GM19239 (cell line): ENCODE measurements at places on chromosomes 16 and 17.

DNA sequence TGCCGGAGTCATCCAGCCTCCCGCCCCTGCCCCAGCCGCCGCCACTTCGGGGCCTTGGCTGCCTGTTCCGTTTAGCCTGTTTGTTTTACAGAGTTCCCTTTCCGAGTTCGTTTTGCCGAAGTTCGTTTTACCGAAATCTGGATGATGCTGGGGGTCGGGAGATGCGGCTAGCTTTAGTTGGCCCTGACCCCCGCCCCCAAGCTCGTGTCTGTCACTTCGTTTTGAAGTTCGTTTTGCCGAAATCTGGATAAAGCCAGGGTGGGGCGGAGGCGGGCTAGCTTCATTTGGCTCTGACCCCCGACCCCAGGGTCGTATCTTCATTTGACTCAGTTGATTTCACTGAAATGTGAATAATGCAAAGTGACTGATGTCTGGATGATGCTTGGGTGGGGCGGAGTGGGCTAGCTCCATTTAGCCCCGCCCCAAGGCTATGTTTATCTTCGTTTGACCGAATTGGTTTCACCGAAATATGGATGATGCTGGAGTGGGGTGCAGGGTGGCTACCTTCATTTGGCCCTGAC is 591 bp downstream of the PSMD7 start:
- DNase-seq = no peak

DNA sequence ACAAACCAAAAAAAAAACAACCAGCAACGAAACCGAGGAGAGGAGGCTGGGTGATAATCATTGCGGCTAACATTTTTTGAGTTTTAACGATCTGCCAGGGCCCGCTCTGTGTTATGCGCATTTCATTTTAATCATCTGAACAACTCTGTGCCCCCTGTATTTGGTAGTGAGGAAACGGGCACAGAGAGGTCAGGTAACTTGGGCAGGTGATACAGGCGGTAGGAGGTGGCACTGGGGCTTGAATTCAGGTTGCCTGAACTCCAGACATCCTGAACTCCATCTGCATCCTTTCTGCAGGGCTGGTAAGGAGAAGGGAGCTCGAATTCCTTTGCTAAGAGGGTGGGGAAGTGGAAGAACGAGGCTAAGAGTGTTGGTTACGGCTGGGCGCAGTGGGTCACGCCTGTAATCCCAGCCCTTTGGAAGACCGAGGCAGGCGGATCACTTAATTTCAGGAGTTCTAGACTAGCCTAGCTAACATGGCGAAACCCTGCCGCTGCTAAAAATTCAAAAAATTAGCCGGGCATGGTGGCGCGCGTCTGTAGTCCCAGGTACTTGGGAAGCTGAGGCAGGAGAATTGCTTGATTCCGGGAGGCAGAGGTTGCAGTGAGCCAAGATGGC is 1.1 kb downstream of the CLUAP1 start:
- DNase-seq = no peak

DNA sequence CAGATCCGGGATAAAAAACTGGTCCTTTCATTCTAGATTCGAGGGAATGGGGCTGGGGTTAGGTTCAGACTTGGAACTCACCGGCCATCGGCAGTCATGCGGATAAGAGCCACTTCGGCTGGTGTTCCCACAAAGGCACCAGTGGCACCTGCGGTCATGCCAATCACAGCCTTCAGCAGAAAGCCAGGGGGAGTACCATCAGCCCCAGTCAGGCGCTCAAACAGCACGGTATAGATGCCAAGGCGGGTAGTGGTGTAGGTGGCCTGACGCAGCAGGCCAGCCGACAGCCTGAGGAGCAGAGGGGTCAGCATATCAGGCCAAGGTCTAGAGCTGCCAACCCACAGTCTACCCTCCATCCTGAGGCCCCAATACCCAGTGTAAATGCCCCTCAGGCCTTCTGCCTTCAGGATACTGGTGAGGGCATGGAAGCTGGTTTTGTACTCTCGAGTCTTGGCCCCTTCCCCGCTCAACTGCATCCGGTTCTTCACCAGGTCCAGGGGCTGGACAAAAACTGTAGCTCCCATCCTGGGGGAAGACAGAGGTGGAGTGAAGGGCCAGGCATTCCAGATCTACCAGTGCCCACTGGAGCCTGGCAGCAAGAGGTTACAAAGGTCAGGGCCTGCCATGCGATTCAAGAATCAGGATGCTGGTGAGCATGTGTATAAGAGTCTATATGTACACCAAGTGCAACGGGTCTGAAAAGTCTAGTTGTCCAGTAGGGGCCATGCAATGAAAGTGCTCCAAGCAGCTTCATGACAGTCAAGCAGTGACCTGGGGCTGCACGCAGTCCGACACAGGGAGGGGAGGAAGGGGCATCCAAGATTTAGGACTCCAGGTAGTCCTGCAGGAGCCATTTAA is 929 bp downstream of the SLC25A11 start:
- no peak for DNase-seq

GRCh38 chr17:1994707-1995106 is 30.4 kb downstream of the RTN4RL1 start:
- no peak for DNase-seq

DNA sequence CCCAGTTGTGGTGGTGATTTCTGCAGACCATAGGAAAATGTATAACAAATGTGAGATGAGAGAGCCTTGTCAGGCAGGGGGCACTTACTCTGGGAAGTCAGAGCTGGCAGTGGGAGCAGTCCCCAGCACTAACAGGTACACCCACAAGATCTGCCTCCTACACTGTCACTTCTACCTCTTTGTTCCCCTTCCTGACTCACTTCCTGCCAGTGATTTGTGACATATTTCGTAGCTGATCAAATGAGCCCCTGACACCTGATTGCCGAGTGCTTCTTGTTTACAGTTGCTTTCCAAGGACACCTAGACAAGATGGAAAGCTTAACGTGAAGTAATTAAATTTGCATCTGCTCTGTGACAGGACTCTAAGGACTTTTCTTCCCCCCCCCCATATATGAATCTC is 40.5 kb downstream of the FTO start:
- DNase-seq = no peak

DNA sequence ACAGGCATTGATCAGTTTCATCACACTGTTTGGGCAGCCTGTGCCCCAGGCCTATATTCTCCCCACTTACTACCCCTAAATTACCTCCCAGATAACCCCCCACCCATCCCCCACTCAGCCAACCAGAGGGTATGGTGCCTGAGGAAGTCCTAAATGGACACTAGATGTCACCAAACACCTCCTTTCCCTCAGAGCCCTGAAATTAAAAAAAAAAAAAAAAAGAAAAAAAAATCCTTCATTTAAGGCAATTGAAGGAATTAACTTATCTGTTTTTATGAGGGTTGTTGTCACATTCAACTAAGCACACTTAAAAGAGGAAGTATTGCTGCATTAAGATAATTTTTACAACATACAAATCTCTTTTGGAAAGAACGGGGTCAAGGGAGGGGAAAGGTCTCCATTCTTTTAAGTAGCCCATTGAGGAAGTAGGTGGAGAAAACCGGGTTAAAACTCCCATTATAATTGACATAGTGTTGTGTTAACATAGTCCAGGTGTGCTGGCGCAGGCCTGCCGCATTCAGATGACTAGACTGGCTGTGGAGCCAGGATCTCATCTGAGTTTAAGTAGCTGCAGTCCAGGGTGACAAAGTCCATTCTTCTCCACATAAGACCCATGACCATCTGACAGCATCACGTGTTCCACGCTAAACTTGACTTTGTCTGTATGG is 46.3 kb downstream of the SNX11 start:
- DNase-seq = no peak

GRCh38 chr17:81449351-81449750 is 54.1 kb downstream of the BAHCC1 start:
- DNase-seq = no peak

DNA sequence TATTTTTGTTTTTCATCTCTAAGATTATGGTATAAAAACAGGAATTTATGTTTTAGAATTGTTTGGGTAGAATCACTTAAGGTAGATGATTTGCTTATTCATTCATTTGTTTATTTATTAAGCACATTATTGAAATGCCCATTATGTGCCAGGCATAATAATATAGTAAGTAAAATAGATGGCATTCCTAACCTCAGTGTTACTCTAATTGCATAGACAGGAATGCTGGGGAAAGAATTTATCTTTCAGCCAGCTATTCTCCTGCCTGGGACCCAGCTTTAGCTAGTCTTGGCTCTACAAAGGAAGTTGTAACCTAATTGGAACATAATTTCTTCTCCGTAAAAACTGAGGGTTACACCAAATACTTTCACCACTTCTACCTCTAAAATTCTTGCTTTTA is 44.6 kb downstream of the NFAT5 start:
- no peak for DNase-seq

DNA sequence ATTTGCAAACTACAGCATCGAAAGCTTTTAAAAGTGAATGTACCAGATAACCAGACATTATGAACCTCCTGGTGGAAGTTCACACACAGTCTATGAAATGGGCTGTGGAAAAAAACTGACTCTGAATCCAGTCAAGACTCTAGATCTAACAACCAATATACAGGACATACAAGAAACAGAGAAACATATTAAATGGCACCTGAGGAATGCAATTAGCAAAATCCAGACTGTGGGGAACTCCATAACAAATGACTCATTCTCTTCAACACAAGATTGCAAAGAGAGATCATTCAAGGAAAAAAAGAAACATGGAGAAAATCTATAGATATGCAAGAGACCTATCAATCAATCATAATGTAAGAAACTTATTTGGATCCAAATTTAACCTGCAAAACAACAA is 119.0 kb downstream of the MYO1D start:
- DNase-seq = no peak
